Myometrial cell (primary cell): ENCODE measurements at places on chromosomes 7 and 10. TPM values are rescaled to one million over a fixed set of nuclear protein-coding genes. Genes with fewer than 3 reads are reported as not detected.

Gene CDNF
- 0.86 and 3.0 TPM in 2 replicates for total RNA-seq

Gene GIMAP1
- not detected in 2 replicates for total RNA-seq

Gene TMEM130
- not detected in 2 replicates for total RNA-seq

Gene EPHB6
- total RNA-seq = 23.9 and 25.4 TPM in 2 replicates

Gene C10orf105
- not detected in 2 replicates for total RNA-seq

Gene SGPL1
- total RNA-seq = 15.6 and 23.4 TPM in 2 replicates

Gene GIMAP5
- not detected in 2 replicates for total RNA-seq
